ENCODE measurements at places on chromosomes 16 and 17.

DNA sequence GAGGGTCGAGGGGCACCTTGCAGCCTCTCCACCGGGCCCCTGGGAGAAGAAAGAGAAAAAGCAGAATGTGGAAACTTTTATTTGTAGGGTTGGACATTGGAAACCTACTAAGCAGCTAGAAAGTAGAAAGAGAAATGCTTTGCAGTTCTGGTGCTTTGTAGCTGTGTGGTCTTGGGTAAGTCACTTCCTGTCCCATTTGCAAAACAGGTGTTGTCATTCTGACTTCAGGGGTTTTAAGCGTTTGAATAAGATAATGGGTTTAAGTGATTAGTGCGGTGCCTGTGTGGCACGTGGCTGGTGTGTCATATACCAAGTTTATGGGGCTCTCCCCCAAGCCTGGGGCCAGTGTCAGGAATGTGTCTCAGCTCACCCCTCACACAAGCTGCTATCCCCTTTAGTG is 1.6 kb downstream of the CA4 start:
- DNase-seq: no peak

GRCh38 chr17:64984181-64984580 is 64.9 kb upstream of the LRRC37A3 start:
- DNase-seq: no peak

DNA sequence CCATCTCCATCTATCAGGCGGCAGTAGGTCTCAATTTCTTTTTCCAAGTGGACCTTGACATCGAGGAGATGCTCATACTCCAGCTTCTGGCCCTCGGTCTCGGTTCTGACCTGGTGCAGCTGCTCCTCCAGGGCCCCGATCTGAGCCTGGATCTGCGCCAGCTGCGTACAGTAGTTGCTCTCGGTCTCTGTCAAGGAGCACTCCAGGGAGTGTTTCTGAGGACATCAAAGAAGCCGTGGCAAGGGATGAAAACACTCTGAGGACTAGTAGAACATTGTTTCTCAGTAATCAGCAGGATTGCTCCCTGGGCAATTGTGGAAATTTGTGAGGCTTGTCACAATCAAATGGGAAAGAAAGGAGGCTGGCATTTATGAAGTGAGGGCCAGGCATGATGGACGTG is 5.9 kb downstream of the KRT28 start:
- no peak for DNase-seq

DNA sequence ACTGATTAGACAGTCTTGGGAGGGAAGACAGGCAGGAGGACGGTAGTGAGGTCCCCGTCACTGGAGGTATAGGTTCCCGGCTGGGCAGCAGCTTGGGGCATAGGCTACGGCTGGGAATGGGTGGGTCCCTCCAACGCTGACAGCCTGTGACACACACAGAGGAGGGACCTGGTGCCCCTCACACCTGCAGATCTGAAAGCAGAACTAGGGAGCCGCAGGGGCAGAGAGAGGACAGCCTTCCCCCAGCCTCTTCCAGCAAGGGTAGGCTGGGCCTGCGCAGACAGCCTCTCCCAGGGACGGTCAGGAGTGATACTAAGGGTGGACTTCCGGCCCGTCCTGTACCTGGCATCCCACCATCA is 2.0 kb downstream of the P2RX1 start:
- DNase-seq: no peak

- no peak for DNase-seq
Measured at GRCh38 chr17:7293159-7293558, 1.3 kb downstream of the YBX2 start.

DNA sequence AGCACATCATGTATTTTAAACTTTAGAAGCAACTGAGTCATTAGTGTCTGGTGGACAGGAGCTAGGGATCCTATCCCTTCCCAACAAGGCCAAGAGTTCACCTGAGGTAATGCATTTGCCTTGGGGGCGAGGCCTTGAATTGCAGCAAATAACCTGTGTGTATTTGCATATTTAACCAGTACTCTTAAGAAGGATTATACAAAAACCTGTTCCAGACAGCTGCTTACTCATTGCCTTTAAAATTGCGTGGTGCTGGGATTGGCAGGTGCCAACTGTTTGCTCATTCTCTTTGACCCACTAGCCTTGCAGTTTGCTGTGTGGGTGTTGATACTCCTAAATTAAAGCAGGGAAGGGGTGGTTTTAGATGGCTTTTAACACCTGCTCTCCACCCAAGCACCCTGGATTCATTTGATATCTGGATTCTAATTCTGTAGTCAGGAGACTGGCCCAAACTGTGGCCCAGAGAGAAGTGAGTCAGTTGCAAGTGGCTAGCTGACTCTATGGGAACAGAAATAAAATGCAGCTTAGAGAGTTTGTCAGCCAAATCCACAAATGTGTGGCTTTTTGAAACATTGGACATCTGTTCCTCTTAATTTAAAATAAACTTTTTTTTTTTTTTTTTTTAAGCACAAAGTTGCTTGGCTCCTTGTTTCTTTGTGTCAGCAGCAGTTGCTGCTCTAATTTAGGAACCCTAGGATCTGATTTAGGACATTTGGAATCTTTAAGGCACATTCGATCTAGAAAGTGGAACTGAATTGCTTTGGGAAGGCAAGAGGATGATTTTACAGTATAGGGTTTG is 46.9 kb downstream of the TUBD1 start:
- no peak for DNase-seq

GRCh38 chr17:33980193-33980592 is 274.9 kb upstream of the CCL2 start:
- no peak for DNase-seq

GRCh38 chr17:74303305-74303704 is 22.7 kb upstream of the KIF19 start:
- DNase-seq: no peak

GRCh38 chr17:2140683-2141082 is 85.8 kb downstream of the HIC1 start:
- no peak for DNase-seq

- DNase-seq: no peak
Measured at GRCh38 chr16:84552135-84552534, 47.7 kb upstream of the MEAK7 start.

DNA sequence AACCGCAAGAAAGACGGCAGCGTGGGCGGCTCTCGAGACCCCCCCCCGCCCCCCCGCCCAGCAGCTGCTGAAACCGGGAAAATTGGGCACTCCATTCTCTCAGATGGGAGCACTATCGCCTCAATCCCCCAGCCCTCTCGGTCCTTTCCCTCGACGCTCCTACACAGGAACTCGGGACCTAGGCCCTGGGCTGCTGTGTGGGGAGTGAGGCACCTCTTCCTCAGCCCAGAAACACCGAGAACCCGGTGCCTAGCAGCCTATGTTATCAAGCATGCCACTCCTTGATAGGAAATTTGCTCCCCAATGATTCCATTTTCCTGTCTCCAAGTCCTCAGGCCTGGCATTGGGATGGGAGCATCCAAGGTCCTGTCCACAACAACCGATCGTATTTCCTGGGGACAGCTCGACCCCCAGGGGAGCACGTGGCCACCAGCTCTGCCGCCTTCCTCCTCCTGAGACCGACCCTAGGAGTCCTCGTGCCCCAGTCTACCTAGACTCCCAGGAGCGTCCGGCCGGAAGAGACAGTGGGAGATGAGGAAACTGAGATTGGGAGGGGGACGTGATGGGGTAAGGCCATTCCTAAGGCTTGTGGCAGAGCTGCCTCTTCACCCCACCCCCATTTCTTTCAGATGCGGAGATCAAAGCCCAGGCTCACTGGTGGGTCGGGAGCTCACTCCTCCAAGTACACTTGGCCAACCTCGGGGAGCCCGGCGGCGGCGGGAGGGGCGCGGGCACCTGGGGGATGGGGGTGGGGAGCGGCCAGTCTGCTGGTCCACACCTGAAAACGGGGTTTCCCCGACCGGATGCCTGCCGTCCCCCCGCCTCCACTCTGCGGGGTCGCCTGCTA is 17.5 kb upstream of the CBX8 start:
- no peak for DNase-seq

DNA sequence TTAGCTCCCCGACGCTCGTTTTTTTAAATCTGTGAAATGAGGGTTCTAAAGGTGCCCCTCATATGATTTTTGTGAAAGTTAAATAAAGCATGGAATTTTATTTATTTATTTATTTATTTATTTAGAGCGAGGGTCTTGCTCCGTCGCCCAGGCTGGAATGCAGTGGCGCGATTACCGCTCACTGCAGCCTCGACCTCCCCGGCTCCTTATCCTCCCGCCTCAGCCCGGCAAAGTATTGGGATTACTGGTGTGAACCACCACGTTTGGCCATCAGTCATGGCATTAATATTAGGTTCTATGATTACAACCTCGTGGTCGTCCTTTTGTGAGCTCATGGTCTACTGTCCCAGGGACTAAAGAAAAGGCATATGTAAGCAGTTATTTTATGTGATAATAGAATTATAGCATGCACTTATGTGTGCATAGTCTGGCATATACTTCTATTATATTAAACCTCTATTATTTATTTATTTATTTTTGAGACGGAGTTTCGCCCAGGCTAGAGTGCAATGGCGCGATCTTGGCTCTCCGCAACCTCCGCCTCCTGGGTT is 557 bp upstream of the LUC7L start:
- no peak for DNase-seq

GRCh38 chr17:14590459-14591250 is 289.8 kb downstream of the HS3ST3B1 start:
- DNase-seq: no peak

Measured in stimulated activated CD8-positive, alpha-beta memory T cell treated with anti-CD3 and anti-CD28 coated beads, Interleukin-4, amount 100 ng/mL, for 4 hours (primary cell).